ENCODE measurements at places on chromosomes 12 and 14.

DNA sequence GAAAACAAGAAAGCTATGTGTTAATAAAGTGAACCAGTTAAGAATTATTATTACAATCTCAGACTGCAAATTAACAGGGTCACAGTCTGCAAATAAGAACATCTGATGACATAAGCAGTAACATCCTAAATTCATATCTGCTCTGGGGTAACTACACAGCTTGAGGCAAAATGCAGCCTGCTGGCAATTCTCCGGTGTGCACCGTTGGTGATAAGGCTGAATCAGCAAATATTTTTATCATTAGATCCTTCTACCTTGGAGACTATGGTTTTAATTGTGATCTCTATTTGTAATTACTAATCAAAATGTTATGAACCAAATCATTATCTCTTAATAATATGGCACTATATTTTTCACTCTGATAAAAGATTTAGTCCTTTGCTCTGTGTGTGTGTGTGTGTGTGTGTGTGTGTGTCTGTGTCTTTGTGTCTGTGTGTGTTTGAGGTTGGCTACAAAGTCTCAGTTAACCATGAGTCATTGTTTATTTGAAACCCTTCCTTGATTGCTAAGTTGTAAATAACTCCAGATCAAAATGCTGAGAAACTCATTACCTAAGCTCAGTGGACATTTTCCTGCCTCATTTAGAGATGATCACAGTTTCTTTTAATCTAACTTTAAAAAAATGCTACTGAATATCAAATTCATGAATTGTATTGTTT is 442.6 kb downstream of the GXYLT1 start:
- DNase-seq = no peak

DNA sequence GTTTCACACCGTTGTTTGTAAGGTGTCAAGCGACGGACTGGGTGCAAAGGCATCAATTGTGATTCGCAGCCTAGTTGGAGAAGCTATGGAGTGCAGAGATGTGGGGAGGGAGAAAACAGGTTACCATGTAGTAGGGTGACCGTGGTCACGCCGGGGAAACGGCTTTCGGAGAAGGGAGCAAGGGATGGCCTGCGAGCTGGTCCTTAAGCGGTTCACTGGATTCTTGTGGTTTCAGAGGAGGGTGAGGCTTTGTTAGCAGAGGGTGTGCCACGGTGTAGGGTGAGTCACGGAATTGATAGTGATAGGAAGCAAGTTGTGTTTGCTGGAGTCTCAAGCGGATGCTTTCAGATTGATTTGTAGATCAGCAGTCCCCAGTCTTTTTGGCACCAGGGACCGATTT is 2.3 kb downstream of the PIWIL1 start:
- DNase-seq = no peak

GRCh38 chr12:56040151-56040550 is 1.6 kb upstream of the RPS26 start:
- DNase-seq = no peak

GRCh38 chr14:101461891-101462290 is 99.4 kb upstream of the DIO3 start:
- DNase-seq = no peak

- DNase-seq = no peak
Observed at GRCh38 chr12:102052192-102053061, 9.4 kb downstream of the WASHC3 start.

DNA sequence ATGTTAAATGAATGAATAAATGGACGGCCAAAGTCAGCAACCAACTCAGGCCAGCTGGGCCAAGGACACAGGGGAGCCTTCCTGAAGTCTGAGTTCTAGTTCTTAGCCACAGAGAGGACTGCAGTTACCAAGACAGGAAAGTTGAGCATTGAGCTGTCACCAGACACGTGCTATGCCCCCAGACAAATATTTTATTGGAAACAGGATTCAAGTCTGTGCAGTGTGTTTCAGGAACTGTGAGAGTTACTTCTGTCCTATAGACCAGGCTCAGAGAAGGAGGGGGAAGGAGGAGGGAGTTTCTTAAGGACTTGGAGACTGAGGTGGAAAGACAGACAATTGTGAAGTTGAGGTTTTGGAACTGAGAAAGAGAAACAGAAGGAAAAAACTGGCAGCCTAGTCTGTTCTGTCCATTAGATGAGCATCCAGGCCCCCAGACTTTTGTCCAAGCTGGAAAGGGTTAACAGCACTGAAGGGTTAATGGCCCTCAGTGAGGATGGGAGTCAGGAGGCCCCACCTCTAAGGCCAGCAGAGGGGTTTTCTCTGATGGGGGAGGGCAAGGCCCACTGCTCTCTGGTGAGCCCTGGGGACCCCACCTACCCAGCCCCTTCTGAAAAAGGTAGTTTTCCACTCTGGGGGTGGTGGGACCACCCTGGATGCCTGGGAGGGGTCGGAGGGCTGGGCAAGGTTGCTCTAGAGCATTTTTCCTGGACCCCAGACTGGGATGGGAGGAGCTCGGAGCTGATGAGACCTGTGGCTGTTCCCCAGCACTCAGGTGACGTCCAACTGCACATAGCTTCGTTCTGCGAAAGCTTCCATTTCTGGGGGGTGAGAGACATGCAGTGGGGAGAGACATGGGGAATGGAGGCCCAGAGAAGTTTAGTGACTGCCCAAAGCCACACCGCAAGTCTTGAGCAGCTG is 6.9 kb upstream of the CMKLR1 start:
- no peak for DNase-seq

DNA sequence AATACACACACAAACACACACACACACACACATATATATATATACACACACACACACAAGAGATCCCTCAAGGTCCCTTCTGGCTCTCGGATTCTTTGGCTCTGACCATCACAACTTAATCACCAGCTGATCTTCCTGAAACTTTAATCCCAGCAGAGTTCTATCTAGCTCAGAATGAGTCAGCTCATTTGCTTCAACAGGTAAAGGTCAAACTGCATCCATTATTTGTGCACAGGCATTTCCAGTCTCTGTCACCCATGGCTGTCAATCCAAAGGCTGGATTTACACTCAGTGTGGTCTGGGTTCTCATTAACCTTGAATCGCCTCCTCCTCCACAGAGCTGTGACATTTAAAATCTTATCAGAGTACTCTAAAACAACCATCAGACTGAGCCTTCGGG is 113.3 kb upstream of the TMPO start:
- no peak for DNase-seq

DNA sequence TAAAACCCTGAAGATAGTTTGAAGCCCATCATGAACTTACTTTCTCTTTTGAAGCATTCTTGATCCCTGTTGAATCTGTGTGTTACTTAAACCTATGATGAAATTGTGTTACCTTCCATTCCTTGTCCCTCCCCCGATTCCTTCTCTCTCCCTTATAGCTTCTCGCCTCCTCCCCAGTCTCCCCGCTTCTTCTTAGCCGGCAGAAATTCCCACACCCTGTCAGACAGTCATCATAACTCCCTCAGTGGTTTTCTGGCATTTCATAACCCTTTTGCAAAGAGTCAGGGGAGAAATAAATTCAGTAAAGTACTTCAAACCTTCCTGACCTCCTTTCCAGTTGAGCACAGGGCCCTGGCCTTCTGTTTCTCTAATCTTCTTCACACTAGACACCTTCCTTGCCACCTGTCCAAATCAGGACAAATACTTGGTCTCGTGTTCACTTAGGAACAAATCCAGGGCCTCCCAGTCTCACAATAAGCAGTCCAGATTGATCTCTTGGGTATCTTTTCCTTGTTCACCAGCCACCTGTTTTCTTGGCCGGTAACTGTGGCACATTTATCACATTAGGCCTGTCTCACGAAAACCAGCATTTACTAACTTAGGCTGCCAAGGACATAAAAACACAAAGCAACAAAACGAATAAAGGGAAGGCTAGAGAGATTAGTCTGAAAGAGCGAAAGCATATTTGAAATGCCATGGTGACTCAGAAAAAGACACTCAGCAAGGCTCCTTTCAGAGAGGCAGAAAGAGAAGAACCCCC is 355.9 kb downstream of the TMTC2 start:
- no peak for DNase-seq

DNA sequence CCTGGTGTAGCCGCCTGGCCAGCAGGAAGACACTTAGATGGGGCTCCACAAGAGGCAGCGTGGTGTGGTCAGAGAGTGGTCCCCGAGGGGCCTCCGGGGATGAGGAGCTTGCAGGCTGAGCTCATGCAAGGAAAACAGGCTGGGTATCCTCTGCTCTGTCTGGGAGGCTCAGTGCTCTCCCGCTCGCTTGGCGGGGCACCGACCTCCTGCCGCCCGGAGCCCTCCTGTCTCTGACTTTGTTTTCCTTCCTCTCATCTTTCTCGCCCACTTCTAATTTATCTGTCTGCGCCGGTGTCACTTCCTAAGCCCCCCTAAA is 31.3 kb upstream of the DLK1 start:
- DNase-seq = no peak

- no peak for DNase-seq
Observed at GRCh38 chr14:76641541-76641940, 119.7 kb upstream of the VASH1 start.

- DNase-seq = no peak
Observed at GRCh38 chr12:74685385-74685784, 147.8 kb downstream of the ATXN7L3B start.

GRCh38 chr12:84637926-84638325 is 274.7 kb downstream of the SLC6A15 start:
- DNase-seq = no peak

Measured in naive thymus-derived CD8-positive, alpha-beta T cell (primary cell).